Endothelial cell of umbilical vein (primary cell): ENCODE measurements at places on chromosomes 12 and 14. TPM values are rescaled to one million over a fixed set of nuclear protein-coding genes. Genes with fewer than 3 reads are reported as not detected.
A peak's percentile ranks its signal among the peaks of the same experiment; 100 is the strongest.

Gene PXMP2
- 21.1 and 24.0 TPM in 2 replicates for total RNA-seq

- peaks cover 52% of the 10 kb centered on the region for H3K36me3 ChIP-seq
- peaks cover 19% of the 10 kb centered on the region for H3K4me1 ChIP-seq
- DNase-seq: no peak
- H3K27me3 ChIP-seq: no peaks in the 10 kb centered on the region
These were observed 20.5 kb downstream of the TMBIM6 start for GRCh38 chr12:49761677-49762467.

DNA sequence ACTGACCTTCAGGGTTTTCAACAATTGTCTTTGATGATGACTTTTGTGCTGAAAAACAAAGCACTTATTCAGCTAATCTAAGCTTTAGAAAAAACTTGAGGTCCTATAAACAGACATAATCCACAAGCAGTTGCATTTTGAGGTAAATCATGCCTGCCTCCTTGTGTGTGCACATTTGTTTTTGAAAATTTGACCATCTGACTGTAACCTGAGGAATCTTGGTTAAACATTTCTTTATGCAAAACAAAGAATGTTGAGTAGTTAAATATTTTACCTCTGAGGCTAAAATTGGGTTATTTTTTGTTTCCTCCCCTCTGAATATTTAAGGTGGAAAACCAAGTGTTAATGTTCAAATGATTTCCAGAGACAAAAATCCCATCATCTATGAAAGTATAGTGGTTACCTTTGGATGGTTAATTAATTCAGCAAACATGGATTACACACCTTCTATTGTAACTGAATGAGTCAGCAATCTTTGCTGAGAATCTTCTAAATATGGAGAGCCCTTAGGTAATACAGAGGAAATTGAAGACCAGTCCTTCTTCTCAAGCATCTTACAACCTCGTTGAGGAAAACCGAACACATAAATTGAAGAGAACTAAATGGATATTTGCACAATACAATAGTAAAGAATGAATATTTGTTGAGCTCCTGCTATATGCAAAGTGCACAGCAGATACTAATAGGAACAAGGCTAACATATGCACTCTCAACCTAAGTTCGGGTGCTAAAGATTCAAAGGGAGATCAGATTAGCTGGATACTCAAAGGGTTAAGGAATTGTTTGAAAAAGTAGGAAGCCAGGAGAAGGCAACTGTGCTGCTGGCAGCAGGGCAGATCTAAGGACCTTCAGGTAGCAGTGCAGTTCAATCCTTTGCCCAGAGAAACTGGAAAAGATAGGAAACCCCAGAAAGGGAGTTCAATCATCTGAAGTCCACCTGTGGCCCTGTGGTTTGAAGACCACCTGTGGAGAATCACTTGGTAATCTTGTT is 115.2 kb downstream of the BMP4 start:
- DNase-seq: no peak
- H3K4me1 ChIP-seq: peaks cover 34% of the 10 kb centered on the region
- H3K27me3 ChIP-seq: no peaks in the 10 kb centered on the region
- no peaks in the 10 kb centered on the region for H3K36me3 ChIP-seq

DNA sequence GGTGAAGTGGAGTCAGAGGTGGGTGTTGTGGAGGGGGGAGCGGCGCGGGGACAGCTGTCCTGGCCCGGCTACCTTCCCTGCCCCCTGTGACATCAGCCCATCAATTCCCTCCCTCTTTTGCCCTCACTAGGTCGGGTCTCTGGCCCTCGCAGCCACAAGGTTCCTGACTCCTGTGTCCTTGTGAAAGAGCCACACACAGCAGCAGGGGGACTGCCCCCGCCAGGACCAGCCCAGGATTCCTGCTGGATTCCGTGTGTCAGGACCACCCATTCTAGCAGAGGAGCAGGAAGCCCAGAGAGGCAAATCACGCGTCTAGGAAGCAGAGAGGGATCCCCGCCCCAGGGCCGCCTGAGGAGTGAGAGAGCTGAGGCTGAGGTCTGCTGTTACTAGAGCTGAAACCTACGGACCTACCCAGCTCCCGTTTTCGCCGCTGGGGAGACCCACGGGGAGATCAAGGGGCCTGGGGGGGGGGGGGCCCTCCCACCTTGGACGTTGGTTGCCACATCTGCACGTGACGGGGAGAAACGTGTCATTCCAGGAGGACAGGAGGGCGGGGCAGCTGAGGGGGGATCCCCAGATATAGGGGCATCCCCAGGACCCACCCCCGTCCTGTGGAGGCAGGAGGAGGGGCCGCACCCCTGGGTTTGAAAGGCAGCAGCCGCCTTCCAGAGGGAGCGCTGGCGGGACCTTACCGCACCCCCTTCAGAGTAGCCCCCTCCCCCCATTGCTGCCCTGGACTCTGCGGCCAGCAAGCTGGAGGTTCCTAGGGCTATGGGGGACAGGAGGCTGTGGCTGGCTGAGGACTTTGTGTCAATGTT is 12.5 kb upstream of the INF2 start:
- peak; percentile 28 for DNase-seq
- no peaks in the 10 kb centered on the region for H3K27me3 ChIP-seq
- H3K27ac ChIP-seq: peak overlapping the region; percentile 95

GRCh38 chr12:124715121-124715990 is 147.9 kb upstream of the NCOR2 start:
- no peaks in the 10 kb centered on the region for H3K27me3 ChIP-seq
- no peak overlapping the region for H3K4me3 ChIP-seq
- H3K27ac ChIP-seq: no peak overlapping the region
- DNase-seq: no peak
- H3K4me1 ChIP-seq: peaks cover 30% of the 10 kb centered on the region
- H3K36me3 ChIP-seq: no peaks in the 10 kb centered on the region

DNA sequence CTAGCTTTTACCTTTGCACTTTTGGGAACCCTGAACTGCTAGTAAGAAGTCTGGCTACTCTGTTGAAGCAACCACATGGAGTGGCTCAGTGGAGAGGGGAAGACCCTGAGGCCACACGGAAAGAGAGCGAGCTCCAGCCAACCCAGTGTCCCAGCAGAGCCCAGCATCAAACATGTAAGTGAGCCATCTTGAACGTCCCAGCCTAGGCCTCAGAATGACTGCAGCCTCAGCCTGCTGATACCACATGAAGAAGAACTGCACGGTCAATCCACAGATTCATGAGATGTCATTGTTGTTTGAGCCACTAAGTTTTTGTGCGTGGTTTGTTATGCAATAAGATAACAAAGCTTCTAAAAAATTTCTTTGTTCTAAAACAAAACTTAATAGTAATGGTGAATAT is 40.2 kb downstream of the TFCP2 start:
- no peaks in the 10 kb centered on the region for H3K36me3 ChIP-seq
- no peak overlapping the region for H3K27ac ChIP-seq
- no peak overlapping the region for H3K4me3 ChIP-seq
- H3K4me1 ChIP-seq: no peaks in the 10 kb centered on the region

DNA sequence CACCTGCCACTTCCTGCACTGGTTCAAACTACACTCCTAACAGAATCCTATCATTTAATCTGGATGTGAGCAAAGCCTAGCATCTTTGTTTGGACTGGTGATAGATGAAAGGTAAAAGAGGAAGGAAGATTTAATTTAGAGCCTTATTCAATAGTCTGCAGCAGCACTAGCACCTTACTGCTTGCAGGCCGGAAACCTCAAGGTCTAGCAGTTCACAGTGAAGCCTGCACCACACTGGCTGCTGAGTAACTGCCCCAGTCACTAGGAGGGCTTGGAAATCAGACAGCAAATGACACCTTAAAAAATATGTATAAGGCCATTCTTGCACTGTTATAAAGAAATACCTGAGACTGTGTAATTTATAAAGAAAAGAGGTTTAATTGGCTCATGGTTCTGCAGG is 358.0 kb downstream of the DAD1 start:
- H3K4me1 ChIP-seq: peaks cover 4% of the 10 kb centered on the region
- no peak overlapping the region for H3K27ac ChIP-seq
- no peak for DNase-seq
- H3K4me3 ChIP-seq: no peak overlapping the region
- peaks cover 9% of the 10 kb centered on the region for H3K27me3 ChIP-seq
- no peaks in the 10 kb centered on the region for H3K36me3 ChIP-seq

Gene HOXC11
- total RNA-seq: not detected in 2 replicates

Gene P3H3
- total RNA-seq: 76.5 and 92.6 TPM in 2 replicates

- no peaks in the 10 kb centered on the region for H3K36me3 ChIP-seq
- no peak overlapping the region for H3K27ac ChIP-seq
- no peaks in the 10 kb centered on the region for H3K4me1 ChIP-seq
- no peak for DNase-seq
- H3K27me3 ChIP-seq: no peaks in the 10 kb centered on the region
- no peak overlapping the region for H3K4me3 ChIP-seq
These were observed 242.1 kb downstream of the CACNA1C start for GRCh38 chr12:2294651-2295475.

Gene RD3L
- not detected in 2 replicates for total RNA-seq

DNA sequence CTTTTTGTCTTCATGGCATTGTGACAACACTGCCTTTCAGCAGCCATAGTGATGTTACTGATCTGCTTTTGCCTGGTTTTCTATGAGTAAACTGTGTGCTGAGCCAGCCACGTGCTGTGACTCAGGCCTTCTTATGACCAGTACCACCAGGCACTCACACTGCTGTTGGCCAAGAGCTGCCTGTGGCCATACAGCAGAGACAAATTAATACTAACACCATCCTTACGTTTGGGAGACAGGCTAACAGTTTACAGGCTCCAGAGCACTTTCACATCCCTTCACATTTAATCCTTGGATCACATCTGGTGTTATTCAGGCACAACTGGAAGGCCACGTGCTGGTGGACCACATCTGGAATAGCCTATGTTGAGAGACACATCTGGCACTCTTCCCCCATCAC is 377.9 kb downstream of the CCDC91 start:
- DNase-seq: no peak
- peaks cover 6% of the 10 kb centered on the region for H3K4me1 ChIP-seq
- H3K36me3 ChIP-seq: no peaks in the 10 kb centered on the region
- no peak overlapping the region for H3K4me3 ChIP-seq
- H3K27ac ChIP-seq: no peak overlapping the region

DNA sequence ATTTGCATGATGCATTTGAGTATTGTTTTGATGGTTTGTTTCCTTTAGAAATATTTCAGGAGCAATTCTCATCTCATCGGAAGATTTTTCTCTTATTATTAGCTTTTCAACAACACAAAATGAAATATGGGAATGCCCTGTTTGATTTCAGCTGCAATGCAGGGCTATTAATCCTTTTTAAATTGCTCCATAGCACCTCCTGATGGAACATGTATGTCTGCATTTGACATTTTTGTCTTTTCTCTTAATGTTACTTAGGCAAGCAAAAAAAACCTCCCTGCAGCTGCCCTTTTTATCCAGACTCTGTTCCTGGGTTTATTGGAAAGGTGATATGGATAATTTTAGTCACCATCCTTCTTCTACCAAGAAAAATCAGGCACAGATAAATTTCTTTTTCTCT is 895.8 kb downstream of the RPS29 start:
- H3K36me3 ChIP-seq: no peaks in the 10 kb centered on the region
- no peak for DNase-seq

- peaks cover 9% of the 10 kb centered on the region for H3K27me3 ChIP-seq
- no peaks in the 10 kb centered on the region for H3K4me1 ChIP-seq
- no peak overlapping the region for H3K4me3 ChIP-seq
- no peaks in the 10 kb centered on the region for H3K36me3 ChIP-seq
- no peak overlapping the region for H3K27ac ChIP-seq
These were observed 42.6 kb downstream of the CCDC92 start for GRCh38 chr12:123929946-123930583.

Gene FAM186B
- total RNA-seq: 0.21 and 0.33 TPM in 2 replicates

DNA sequence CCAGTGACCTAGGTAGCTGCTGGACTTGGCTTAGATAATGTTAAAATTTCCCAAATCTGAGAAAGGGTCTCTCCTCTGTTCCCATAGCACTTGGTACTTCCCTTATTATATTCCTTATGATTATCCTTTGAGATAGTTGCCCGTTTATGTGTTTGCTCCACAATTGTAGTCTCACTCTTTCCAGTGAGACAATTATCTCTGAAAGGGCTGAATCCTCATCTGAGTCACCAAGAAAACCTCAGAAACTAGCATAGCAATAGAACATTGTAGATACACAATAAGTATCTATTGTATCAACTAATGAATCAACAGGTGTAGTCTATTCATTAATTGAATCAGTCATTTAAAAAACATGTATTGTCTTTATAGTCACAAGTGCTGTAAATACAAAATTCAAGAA is 119.1 kb upstream of the FAR2 start:
- no peak overlapping the region for H3K27ac ChIP-seq
- no peaks in the 10 kb centered on the region for H3K4me1 ChIP-seq
- no peaks in the 10 kb centered on the region for H3K36me3 ChIP-seq
- H3K4me3 ChIP-seq: no peak overlapping the region
- H3K27me3 ChIP-seq: peaks cover 13% of the 10 kb centered on the region

DNA sequence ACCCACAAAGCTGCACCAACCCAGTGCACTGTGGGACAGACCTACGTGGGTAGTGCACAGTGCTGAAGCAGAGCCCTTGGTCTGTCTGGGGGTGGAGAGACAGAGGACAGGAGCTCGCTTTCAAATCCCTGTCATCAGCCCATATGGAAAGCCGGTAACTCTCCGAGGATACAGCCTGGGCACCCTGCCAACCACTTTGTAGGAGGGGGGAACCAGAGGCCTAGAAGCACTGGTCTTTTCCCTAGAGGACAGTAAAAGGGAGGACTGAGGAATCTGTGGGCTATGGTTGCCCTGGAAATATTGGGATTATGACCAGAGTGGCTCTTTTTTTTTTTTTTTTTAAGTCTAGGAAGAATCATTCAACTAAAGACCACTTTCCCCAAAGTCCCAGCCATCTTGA is 74.3 kb downstream of the MAP3K9 start:
- no peak overlapping the region for H3K4me3 ChIP-seq
- H3K27ac ChIP-seq: no peak overlapping the region
- H3K36me3 ChIP-seq: no peaks in the 10 kb centered on the region
- H3K27me3 ChIP-seq: no peaks in the 10 kb centered on the region

GRCh38 chr12:131912518-131913274 is 16.4 kb upstream of the PUS1 start:
- H3K4me3 ChIP-seq: no peak overlapping the region
- H3K36me3 ChIP-seq: peaks cover 53% of the 10 kb centered on the region
- peaks cover 12% of the 10 kb centered on the region for H3K4me1 ChIP-seq
- peak overlapping the region; percentile 21 for H3K27ac ChIP-seq
- DNase-seq: peak; percentile 85

Gene ZDHHC22
- 0.24 and 0.28 TPM in 2 replicates for total RNA-seq

Gene LRP1-AS
- total RNA-seq: not detected in 2 replicates

DNA sequence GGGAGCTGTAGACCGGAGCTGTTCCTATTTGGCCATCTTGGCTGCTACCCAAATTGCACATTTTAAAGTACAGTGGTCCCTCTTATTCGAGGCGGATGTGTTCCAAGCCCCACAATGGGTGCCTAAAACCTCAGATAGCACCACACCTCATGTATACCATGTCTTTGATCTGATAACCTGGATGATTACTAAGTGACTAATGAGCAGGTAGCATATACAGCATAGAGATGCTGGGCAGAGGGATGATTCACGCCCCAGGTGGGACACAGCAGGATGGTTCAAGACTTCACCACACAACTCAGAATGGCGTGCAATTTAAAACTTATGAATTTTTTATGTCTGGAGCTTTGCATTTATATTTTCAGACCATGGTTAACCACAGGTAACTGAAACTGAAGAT is 255.0 kb downstream of the AKAP6 start:
- H3K4me1 ChIP-seq: no peaks in the 10 kb centered on the region
- H3K4me3 ChIP-seq: no peak overlapping the region
- H3K27me3 ChIP-seq: peaks cover 6% of the 10 kb centered on the region
- no peaks in the 10 kb centered on the region for H3K36me3 ChIP-seq
- H3K27ac ChIP-seq: no peak overlapping the region
- no peak for DNase-seq

Gene CRACR2A
- total RNA-seq: 14.9 and 15.9 TPM in 2 replicates
